Pancreas (tissue), 10 donors: ENCODE measurements at places on chromosomes 2 and 18. TPM values are rescaled to one million over a fixed set of nuclear protein-coding genes. Genes with fewer than 3 reads are reported as not detected.

The CDH19 gene
- polyA plus RNA-seq = 0.30 TPM

The APLF gene
- 1.1 TPM for polyA plus RNA-seq

The SPP2 gene
- polyA plus RNA-seq = not detected

The TOGARAM2 gene
- 9.1 TPM for polyA plus RNA-seq

The LIMS2 gene
- polyA plus RNA-seq = 77.9 TPM
